Mesothelial cell of epicardium (in vitro differentiated cells): ENCODE measurements at places on chromosomes 4 and X.

DNA sequence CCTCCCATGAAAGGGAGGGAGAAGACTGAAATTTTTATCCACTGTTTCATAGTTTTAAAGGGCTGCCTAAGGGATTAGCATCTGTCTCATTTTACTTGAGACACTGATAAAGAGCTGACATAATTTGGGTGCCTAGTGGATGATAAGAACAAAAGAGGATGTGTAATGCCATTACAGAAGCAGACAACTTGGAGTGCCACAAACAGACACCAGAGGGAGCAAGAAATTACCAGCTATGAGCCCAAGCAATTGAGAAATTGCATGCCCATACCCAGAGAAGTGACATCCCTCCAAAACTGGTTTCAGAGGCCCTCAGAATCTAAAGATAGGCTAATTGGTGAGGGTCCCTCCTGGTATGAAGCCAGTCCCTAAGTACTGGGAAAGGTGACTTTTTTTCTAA, 38.5 kb upstream of the POU3F4 start:
- DNase-seq = no peak

DNA sequence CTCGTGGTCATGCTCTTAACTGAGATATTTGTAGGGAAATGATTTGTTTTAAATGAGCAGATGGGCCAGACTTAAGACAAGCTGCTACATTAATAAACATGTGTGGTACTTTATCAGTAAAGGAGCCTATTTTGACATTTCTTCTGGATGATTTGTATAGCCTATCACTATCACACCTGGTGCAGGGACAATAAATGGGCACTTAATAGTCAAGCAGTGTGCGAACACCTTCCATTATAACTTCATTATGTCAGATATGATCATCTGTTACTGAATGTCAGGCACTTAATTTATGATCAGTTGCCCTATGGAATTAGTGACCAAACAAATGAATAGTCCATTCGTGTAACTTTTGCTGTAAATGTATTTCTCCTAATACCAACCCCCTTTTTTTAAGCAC, 628.8 kb downstream of the ADGRL3 start:
- DNase-seq = no peak

DNA sequence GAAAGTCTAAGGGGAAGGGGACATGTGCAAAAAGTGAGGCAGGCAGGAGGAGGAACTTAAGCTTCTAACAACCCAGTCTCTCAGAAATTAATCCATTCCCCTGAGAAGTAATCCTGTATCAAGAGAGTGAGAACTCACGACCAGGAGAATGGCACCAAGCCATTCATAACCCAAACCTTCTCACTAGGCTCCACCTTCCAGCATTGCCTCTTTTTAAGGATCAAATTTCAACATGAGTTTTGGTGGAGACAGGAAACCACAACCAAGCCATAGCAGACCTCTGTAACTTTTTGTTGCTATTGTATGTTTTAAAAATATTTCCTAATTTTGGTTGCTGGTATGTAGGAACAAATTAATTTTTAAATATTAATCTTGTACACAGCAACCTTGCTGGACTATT, 32.8 kb downstream of the PASD1 start:
- no peak for DNase-seq

- DNase-seq = no peak
Measured at GRCh38 chrX:23246001-23246400, 88.6 kb upstream of the PTCHD1 start.

DNA sequence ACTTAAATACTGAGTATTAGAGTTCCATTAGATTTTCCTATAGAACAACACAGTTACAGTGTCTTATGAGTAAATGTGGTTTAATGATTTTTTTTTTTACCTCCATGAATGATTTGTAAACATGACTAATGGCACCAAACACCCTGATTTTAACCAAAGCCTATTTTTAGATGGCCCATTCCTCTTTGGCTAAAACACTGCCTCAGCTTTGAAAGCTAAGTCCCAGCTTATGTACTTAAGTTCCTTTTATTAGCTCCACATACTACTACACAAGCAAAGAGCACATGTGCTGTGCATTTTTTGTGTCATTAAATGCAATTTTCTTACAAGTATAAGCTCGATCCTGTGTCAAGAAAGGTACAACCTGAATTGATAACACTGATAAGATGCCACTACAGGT, 575.6 kb upstream of the PITX2 start:
- no peak for DNase-seq

GRCh38 chr4:156298230-156298629, 344.6 kb upstream of the CTSO start:
- DNase-seq = no peak

DNA sequence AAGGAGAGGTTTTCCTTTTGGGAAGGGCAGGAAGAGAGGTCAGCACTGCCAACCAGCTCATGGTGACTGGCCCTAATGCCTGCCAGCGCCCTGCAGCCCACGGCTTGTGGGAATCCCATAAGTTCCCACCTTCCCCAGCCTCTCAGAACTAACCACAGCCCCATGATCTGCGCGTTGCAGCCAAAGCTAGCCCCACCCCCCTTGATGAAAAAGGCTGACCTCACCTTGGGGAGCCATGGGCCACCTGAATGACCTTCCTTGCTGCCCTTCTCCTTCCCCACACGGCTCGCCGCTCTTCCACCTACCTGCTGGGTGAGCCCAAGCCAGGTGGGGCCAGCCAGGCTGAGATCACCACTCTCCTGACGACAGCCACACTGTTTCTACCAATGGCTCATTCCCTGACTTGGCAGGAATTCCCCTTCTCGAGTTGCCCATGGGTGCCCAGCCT, 3.9 kb upstream of the ELF4 start:
- DNase-seq = no peak

GRCh38 chr4:105088110-105088879, 58.4 kb upstream of the TET2 start:
- no peak for DNase-seq

- DNase-seq = no peak
Measured at GRCh38 chr4:25937801-25938200, 23.8 kb downstream of the SMIM20 start.

DNA sequence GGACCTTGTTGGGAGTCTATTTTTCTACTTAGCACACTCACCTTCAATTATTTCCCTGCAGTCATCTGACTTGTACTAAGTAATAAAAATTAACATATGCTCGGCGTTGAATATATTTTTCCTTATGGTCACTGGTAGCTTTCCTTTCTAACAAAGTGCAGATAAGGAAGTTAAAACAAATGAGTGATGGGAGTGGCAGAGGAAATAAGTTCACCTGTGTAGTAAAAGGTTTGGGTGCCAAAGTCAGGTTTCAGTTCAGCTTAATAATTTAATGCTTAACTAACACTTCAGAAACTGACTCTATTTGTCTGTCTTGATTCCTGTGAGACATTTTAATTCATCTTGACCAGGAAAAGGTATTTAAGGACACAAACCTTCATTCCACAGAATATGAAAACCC, 184.4 kb downstream of the PCDH7 start:
- DNase-seq = no peak

- no peak for DNase-seq
Measured at GRCh38 chrX:68273887-68274286, 159.4 kb downstream of the OPHN1 start.

GRCh38 chr4:83255584-83255983, 29.0 kb downstream of the COQ2 start:
- DNase-seq = no peak

DNA sequence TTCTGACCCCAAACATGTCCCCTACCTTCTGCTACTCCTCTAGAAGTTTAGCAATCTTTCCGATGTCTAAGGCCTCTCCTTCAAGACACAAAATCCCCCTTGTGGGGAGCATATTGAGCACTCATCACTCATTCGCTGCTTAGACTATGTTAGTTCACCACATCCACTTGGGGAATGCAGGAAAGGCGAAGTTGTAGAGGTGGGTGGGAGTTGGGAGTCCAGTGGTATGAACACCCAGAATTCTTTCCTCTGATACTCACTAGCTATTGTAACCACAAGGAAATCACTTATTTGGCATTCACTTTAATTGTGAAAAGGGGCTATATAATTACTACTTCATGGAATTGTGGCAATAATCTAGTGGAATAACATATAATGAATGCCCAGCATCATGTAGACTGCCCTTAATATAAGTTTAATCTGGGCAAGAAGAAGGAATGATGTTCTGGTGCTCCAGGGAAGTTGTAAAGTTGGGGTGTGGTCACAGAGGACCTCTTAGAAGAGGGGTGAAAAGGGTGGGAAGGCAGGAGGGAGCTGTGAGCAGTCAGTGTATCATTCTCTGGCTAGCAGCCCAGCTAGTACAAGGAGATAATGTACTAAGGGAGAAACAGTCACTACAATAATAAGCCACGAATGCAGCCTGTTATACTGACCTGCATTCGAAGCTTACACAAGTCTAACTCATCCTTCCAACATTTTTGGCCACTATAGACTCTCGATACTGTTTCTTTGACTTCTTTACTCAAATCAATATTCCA, 468.2 kb upstream of the DIPK2B start:
- DNase-seq = no peak

- no peak for DNase-seq
Measured at GRCh38 chr4:83381173-83381572, 46.5 kb upstream of the HPSE start.

DNA sequence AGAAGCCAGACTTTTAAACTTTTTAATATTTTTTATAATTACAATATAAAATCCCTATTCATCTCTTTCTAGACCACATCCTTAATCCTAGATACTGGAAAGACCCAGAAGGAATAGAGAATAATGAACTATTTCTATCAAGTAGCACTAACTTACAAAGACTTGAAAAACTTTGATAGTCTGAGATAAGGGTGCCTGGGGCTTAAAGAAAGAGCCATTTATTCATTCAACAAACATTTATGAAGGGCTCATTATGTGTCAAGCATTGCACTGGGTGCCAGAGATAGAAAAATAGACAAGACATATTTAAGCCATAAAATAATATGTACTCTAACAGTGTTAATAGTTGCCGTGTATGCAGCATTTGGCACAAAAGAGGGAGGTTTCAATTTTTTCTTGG, 178.0 kb upstream of the EMCN start:
- DNase-seq = no peak

DNA sequence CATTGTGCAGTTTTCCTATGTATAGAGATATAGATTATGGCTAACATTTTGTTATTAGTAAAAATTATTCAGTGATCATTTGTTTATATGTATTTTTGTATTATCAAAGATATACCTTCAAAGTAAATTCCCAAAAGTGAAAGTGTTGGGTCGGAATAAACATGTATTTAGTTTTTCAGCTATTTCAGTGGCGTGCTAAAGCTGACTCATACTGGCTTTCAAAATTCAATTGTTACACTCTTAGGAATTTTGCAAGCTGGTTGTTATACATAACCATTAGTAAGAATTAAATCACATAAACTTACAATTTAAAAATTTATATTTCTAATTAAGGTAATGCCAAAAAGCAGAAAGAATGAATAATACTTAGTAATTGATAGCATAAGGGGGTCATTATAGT, 288.4 kb upstream of the NRK start:
- no peak for DNase-seq

DNA sequence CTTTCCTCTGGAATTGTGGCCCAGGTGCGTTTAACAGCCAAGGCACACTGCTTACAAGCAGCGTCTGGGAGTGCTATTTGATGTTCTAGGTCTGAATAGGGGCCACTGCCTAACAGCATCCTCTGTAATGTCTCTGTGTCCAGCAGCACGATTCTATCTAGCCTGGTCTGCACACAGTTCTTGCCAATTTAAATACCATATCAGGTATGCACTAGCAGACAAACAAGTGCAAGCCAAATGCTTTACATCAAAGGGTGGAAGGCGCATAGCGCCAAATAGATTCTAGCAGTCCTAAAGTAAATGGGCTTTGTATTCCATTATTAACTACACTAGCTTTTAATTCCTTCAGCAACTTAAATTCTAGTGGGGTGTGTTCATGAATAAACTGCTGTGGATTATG, 15.8 kb upstream of the UGDH start:
- no peak for DNase-seq

GRCh38 chr4:58453956-58454355, 1343.8 kb upstream of the IGFBP7 start:
- no peak for DNase-seq

DNA sequence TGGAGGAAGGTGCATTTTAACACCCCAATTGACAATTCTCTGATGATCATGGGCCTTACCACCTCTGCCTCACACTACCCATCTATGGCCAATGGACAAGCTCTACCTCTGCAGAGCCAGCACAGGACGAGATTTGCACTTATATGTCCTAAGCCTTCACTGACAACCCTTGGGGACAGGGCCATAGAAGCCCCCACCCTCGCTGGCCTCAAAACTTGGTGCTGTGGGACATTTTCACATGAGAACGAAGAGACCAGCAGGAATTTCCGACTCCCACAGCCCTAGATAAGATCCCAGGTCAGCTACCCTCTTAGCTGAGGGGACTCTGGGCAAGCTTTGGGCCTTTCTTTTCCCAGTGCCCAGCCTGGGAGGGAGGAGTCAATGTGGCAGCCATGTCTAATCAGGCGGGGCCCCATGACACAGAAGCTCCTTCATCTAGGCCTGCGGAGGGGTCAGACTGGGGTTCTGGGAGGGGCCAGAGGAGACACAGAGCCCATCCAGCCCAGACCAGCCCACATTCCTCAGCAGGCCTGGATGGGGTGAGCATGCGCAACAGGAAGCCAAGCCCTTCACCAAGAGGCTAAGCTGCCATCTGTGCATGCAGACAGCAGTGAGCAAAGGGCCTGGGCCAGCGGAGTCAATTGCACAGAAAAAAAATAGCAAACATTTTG, 12.1 kb downstream of the PJA1 start:
- DNase-seq = peak; percentile 58

DNA sequence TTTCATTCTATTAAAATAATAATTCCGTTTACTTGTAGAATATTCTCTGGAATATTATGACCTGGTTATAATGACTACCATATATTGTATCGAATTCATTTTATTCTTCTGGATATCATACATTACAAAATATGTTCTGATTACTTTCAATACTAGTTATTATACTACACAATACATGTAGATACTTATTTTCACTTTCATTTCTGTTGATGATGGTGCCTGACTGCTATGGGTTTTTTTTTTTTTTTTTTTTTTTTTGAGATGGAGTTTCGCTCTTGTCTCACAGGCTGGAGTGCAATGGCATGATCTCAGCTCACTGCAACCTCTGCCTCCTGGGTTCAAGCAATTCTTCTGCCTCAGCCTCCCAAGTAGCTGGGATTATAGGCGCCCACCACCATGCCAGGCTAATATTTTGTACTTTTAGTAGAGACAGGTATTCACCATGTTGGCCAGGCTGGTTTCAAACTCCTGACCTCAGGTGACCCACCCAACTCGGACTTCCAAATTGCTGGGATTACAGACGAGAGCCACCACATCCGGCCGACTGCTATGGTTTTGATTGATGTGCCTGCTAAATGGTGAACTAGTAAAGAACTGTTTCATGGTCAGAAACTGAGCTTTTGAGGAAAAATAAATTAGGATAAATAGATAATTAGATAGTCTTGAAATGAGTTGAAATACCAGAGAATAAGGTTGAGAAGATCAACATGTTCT, 39.5 kb downstream of the PCDH10 start:
- DNase-seq = no peak

DNA sequence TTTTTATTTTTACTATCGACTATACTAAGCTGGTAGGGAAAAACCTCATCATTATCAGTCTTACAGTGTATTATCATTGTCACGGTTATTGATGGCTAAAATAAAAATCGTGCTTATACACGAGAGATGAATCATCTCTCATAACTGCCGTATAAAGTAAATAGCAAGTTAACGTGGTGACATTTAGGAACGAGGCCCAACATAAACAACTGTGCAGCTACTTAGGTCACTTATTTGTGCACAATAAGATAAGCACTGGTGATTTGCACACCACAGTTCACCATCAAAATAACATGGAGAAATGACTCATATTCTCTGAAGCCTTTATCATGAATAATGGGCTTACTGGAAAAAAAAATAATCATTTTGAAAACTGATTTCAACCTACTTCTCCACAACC, 482.0 kb upstream of the TENM3 start:
- no peak for DNase-seq

- DNase-seq = no peak
Measured at GRCh38 chrX:13275031-13275430, 44.8 kb downstream of the ATXN3L start.
